ENCODE measurements at places on chromosomes 6 and 20. TPM values are rescaled to one million over a fixed set of nuclear protein-coding genes. Genes with fewer than 3 reads are reported as not detected.
A peak's percentile ranks its signal among the peaks of the same experiment; 100 is the strongest.

DNA sequence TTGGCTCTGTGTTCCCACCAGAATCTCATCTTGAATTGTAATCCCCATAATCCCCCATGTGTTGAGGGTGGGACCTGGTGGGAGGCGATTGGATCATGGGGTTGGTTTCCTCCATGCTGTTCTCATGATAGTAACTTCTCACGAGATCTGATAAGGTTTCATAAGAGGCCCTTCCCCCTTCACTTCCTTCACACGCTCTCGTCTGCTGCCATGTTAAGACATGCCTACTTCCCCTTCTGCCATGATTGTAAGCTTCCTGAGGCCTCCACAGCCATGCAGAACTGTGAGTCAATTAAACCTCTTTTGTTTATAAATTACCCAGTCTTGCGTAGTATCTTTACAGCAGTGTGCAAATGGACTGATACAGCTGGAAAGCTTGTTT, 90.0 kb downstream of the ELOVL5 start:
- no peak for DNase-seq

DNA sequence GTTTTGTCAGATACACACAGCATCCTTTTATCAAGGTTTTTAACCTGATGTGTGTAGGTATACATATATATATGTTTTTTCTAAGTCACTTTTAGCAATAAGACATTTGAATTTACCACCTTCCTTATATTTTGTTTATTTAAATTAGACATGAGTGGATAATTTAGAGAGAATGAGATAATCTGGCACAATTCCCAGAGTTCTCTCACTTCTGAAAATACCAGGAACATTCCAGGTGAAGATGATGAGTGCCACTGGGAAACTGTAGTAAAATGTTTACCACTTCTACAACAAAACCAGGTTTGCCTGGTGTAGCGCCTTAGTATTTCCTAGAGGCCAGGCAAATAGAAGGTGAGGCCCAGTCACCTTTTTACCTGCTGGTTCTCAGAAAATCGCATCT, 189.5 kb downstream of the TMEM242 start:
- no peak for DNase-seq

The SLC17A2 gene
- polyA plus RNA-seq, result not detected

- no peak for DNase-seq
These were observed 49.7 kb upstream of the FUCA2 start for GRCh38 chr6:143561105-143561704.

The SGK2 gene
- polyA plus RNA-seq, result 12.2 TPM

- no peak for DNase-seq
These were observed 24.3 kb downstream of the PCNA start for GRCh38 chr20:5095454-5095853.

GRCh38 chr6:137722749-137723272, 144.2 kb upstream of the TNFAIP3 start:
- DNase-seq, result no peak

The TMEM63B gene
- 30.7 TPM for polyA plus RNA-seq

DNA sequence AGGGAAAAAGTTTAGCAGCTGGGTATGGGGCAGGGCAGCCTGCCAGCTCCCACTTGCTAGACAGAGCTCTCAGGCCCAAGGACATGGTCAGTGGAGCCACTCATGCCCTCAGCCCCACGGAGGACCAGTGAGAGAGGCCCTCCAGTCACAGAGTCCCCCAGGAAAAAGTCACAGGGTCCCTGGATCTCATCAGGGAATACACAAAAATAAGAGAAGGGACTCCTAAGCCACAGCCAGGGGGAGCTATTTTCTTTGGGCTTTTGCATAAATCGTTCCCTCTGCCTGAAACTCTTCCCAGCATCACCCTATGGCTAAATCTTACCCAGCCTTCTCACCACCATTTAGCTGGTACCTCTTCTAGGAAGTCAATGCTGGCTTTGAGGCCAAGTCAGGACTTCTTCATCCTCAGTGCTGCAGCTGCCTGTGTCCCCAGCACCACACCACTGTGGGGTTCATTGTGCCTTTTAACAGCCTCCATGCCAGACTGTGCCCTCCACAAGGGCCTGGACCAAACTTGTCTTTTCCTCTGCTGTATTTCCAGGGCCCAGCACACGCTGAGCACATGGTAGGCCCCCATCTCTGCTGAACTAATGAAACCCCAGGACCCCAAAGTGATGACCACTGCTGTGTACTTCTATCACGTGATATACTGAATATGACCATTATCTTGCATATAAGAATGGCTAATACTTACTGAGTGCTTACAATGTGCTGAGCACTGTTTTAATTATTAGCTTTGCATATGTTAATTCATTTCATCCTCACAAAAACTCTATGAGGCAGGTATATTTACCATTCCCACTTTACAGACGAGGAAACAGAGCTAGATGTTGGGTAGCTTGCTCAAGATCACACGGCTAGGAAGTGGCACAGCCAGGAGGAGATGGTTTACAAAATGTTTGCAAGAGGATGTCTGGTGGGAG, 2.0 kb downstream of the ZNF335 start:
- DNase-seq, result peak; percentile 36

Measured in left lung (tissue), 14 donors.